Brain microvascular endothelial cell (primary cell): ENCODE measurements at places on chromosomes 6 and 20.
A peak's percentile ranks its signal among the peaks of the same experiment; 100 is the strongest.

- DNase-seq: no peak
Measured at GRCh38 chr6:106419900-106420613, 59.5 kb downstream of the CRYBG1 start.

DNA sequence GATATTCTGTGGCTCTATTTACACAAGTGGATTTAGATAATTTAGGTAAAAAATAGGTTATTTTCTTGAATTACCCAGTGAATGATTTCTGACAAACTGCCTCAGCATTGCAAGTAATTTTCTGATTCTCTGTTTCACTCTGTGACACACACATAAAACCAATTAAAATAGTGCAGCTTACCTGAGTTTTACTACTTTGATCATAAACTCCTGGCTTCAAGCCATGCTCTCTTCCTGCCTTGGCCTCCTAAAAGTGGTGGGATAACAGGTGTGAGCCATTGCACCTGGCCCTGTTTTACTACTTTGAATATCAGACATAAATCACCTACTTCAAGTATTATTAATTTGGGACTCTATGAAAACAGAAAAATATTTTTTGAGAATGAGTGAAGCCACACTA is 462.9 kb downstream of the ADGRB3 start:
- no peak for DNase-seq

DNA sequence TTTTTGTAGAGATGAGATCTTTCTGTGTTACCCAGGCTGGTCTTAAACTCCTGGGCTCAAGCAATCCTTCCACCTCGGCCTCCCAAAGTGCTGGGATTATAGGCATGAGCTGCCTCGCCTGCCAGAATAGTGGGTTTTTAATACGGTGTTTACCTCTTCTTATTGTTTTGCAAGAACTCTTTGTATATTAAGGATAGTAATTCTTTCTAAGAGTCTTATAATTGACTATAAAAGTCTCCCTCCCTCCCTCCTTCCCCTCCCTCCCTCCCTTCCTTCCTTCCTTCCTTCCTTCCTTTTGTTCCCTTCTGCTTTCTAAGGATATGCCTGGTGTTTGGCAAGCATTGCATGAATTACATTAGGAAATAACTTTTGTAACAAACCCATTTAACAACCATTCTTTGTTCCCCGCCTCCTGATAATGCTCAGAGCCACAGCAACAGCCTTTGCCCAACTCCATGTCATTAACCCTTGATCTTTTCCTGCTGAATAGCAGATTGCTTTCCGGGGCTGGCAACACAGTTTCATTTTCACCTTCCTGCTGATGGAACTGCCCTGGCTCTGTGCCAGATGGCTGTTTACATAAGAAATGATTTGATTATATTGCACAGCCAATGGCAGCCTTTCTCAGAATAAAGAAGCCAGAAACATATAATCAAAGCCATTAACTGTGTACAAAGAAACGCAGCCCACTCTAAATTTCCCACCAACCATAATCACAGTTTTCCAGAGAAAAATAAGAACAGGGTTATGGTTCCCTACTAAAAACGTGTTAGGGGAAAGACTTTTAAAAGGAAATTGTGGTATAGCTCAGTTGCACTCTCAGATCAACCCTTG is 143.7 kb upstream of the PTPN1 start:
- DNase-seq: peak; percentile 40

DNA sequence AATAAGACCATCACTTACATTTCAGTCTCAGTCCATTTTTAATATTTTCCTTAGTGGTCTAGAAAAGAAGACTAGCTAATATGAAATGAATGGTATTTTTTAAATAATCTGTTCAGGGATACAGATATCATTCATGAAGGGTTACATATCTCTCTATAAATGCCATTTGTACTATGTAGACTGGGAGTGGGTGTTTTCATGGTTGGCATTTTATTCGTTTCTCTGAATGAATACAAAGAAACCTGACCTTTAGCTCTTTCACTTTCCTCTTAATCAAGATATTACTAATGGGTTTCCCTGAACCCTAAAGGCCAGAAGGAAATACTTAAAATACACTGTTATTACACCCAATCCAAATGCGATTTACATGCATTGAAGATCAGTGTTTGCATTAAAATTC is 788.9 kb downstream of the TBC1D32 start:
- no peak for DNase-seq

- DNase-seq: no peak
Measured at GRCh38 chr6:138991206-138991605, 3.2 kb upstream of the REPS1 start.

DNA sequence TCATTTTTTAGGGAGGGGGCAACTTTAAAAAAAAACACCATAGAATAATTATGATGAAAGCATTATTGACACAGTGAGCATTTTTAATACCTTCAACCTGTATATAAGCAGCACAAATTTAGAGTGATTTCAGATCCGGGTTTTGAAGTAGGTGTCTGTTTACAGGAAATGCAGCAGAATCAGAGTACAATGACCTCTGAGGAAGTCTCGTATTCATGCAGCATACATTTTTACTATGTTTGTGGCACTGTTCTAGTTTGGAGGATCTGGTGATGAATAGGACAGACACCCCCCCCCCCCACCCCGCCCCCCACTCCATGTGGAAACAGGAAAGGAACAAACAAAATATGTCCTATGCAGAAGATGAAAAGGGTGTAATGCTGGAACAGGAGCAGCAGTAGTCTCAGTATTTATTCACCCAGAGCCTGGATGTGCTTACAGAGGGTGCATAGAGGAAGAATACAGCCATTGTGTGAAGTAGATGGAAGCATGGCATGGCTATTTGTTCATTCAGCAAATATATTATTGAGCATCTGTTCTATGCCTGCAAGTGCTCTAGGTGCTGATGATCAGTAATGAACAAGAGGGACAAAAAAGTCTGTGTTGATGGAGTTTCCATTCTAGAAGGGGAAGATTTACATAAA is 19.7 kb downstream of the VAPB start:
- no peak for DNase-seq

GRCh38 chr6:22043284-22043962 is 253.4 kb downstream of the PRL start:
- no peak for DNase-seq

DNA sequence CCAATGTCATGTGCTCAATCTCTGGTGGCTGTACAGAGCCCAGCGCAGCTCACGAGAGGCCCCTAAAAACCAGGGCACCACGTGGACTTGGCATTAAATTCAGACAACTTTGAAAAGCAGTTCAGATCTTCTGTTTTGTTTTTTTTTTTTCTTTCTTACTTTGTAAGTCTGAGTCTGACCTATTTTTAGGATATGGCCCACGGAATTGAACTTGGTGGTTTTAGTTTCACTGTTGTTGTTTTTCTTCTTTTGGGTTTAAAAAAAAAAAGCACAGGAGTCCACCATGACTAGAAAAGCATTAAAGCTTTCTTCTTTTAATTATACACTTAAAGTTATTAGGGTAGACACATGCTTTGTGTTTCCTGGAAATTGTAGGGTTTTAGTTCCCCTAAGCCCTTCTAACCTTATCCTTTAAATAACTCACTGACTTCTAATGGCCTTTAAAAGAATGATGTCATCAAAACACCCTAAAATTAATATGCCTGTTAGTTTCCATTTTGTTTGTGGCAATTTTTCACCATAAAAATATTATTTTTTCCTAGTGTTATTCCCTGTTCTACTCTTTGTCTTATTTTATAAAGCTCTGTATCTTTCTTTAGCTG is 48.5 kb upstream of the CCN2 start:
- no peak for DNase-seq

DNA sequence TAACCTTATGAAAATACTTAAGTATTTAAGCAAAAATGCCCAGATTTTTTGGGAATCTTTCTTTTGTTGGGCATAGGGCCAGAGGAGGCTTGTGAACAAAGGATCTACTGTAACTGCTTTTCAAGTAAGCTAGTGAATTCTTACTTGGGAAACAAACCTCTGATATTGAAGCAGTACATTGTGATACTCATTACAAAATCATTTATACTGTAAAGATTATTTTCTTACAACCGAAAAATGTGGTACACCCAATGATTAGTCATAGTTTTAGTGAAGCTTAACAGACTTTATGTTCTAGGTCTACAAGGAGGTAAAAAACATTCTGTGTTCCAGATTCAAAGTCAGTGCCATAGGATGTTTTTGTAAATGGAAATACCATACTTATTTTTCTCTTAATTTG is 272.9 kb upstream of the KCNQ5 start:
- peak; percentile 14 for DNase-seq

- no peak for DNase-seq
Measured at GRCh38 chr6:75620381-75621304, 19.0 kb downstream of the SENP6 start.

DNA sequence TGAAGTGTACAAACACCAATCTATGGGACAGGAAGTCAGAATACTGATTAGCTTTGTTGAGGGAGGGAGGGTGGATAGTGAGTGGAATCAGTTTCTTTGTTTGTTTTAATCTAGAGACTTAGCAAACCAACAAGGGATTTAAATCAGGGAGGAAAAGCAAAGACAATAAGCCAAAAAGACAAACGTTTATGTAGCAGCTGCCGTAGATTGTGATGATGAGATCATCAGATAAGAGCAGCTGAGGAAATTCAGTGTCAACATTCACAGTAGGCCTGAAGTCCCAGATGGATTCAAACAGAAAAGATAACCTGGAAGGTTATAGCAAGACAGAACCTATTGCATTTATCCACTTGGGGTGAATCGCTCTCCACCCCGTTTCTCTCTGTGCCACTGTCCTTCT is 104.9 kb upstream of the SYNDIG1 start:
- DNase-seq: no peak

DNA sequence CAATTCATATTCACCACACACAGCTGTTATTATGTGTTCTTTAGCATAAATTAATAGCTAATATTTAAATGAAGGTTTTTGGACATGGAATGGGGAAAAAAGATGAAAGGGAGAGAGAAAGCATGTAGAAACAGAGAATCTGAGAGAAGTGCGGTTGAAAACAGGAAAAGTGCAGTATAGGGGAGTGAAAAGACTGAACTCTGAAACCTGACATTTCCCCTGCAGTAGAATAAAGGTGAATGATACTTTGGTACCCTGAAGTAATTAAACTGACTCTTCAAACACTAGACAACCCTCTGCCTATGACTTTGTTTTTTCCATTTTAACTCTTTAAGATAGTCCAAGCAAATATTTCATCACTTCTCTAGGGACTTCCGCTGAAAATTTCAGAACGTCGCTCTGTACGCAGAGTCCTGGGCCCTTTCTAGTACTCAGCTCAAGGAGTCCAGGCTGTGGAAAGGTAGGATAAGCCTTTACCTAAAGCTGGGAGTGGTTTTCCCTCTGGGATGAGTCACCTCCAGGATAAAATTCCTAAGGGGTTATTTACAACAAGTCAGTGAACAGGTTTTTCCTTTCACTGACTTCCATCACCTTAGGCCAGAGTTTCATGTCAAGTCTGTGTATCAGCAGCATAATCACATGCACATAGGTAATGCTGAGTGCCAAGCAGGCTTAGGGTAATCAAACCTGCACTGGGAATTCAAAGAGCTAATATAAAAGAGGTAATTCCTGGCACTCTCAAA is 614.5 kb downstream of the PKHD1 start:
- DNase-seq: no peak

DNA sequence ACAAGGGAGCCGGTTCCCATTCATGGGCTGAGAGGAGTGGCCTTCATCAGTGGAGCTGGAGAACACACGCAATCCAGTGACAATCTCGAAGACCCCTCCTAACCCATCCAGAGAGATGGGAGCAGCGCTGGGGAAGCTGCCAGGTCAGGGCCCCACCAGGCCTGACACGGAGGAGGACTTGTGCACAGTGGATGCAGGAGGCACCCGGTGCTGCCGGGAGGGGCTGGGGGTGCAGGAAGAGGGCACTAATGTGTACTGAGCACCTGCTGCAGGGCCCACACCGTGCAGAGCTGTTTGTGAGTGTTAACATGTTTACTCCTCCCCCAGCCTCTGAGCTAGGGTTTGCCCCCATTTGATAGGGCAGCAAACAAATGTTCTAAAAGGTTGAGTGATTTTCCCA is 43.8 kb upstream of the GPR6 start:
- no peak for DNase-seq

GRCh38 chr6:108559884-108560462 is 744 bp upstream of the FOXO3 start:
- DNase-seq: peak; percentile 68

GRCh38 chr6:148479497-148479896 is 136.9 kb downstream of the SASH1 start:
- DNase-seq: no peak

GRCh38 chr6:64580346-64580745 is 944.7 kb downstream of the PHF3 start:
- no peak for DNase-seq

GRCh38 chr20:38809942-38810341 is 4.4 kb downstream of the PPP1R16B start:
- DNase-seq: no peak

- DNase-seq: peak; percentile 4
Measured at GRCh38 chr6:127939442-127940066, 38.7 kb upstream of the THEMIS start.

DNA sequence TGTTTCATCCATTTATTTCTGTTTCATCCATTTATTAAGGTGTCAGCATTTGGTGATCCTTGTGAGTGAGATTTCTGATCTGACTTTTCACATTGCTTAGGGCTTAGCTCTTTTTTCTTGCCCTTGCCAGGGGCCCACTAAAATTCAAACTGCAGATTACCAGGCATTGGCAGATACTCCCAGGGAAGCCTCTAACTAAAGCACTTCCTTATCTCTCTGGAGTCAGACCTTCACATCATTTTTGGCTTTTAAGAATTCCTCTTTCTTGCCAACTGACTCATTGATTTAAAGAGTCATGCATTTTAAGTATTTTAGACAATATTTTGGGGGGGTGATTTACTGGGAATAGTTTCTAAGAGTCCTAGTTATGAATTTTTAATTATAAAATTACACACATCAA is 2.6 kb upstream of the WFDC8 start:
- no peak for DNase-seq

DNA sequence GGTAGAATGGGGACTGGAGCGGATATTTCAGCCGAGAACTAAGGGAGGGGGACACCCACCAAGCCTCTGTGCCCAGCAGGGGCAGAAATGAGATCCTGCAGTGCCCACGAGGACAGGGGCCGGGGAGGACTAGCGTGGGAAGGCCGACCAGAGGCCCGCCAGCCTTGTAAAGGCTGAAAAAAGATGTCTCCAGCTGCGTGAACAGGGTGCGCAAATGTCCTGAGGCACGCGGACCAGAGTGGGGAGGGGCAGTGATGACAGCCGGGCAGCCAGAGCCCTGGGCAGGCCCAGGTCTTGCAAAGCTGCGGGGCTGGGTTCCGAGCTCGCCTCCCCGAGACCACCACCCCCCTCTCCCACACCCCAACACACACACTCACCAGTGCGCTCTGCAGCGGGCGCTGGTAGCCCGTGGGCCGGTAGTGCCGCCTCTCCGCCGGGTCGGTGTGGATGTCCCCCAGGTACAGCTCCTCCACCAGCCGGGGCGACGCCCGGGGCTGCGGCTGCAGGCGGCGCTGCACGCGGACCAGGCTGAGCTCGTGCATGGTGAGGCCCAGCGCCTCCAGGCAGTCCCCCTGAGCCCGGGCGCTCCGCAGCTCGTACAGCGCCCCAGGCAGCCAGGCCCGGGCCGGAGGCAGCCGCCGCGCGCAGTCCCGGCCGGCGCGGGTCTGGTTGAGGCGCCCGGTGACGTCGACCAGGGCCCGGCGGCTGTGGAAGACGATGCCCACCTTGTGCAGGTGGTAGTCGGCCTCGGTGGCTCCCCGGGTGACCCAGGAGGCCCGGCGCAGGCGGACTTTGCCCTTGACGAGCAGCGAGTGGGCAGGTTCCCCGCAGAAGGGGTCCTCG is 48.2 kb downstream of the APCDD1L start:
- no peak for DNase-seq

GRCh38 chr6:43170417-43170930 is 595 bp upstream of the SRF start:
- DNase-seq: peak; percentile 79

GRCh38 chr6:20661721-20662120 is 127.5 kb downstream of the CDKAL1 start:
- no peak for DNase-seq

GRCh38 chr6:106003268-106003987 is 82.7 kb upstream of the PRDM1 start:
- no peak for DNase-seq
